ENCODE measurements at places on chromosomes 12 and 14. TPM values are rescaled to one million over a fixed set of nuclear protein-coding genes. Genes with fewer than 3 reads are reported as not detected.
A peak's percentile ranks its signal among the peaks of the same experiment; 100 is the strongest.

GRCh38 chr14:98858158-98858557, 413.8 kb downstream of the BCL11B start:
- H3K27me3 ChIP-seq: no peaks in the 10 kb centered on the region
- no peak overlapping the region for H3K27ac ChIP-seq
- DNase-seq: no peak
- H3K4me1 ChIP-seq: no peaks in the 10 kb centered on the region
- no peak overlapping the region for H3K4me3 ChIP-seq
- no peaks in the 10 kb centered on the region for H3K36me3 ChIP-seq

- H3K36me3 ChIP-seq: no peaks in the 10 kb centered on the region
- no peak overlapping the region for H3K27ac ChIP-seq
- H3K4me3 ChIP-seq: no peak overlapping the region
- H3K4me1 ChIP-seq: no peaks in the 10 kb centered on the region
- no peaks in the 10 kb centered on the region for H3K27me3 ChIP-seq
Observed at GRCh38 chr12:87849074-87849473, 180.1 kb downstream of the C12orf50 start.

DNA sequence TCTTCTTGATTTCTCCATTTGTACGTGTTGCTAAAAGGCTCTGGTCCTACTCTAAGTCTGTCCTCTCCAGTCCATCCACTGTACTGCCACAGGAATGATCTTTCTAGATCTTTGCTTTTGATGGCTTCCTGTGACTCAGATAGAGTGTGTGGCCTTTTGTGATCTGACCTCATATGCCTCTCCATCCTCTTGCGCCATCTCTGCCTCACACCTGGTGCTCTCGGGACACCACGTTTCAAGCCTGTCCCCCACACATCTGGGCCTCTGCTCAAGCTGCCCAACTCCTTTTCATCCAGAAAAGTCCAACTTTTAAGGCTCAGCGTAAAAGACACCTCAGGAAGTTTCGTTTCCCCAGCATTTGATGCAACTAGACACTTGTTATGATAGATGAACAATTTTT, 39.0 kb downstream of the DCAF4 start:
- H3K27me3 ChIP-seq: no peaks in the 10 kb centered on the region
- H3K36me3 ChIP-seq: peaks cover 16% of the 10 kb centered on the region
- H3K4me3 ChIP-seq: no peak overlapping the region
- DNase-seq: no peak
- peaks cover 3% of the 10 kb centered on the region for H3K4me1 ChIP-seq
- no peak overlapping the region for H3K27ac ChIP-seq

GRCh38 chr12:41943671-41944070, 201.0 kb downstream of the GXYLT1 start:
- no peak for DNase-seq
- H3K4me1 ChIP-seq: no peaks in the 10 kb centered on the region
- H3K27ac ChIP-seq: no peak overlapping the region
- H3K36me3 ChIP-seq: no peaks in the 10 kb centered on the region
- H3K4me3 ChIP-seq: no peak overlapping the region

GRCh38 chr12:7645395-7646177, 20.1 kb downstream of the APOBEC1 start:
- H3K4me1 ChIP-seq: no peaks in the 10 kb centered on the region
- no peaks in the 10 kb centered on the region for H3K27me3 ChIP-seq

DNA sequence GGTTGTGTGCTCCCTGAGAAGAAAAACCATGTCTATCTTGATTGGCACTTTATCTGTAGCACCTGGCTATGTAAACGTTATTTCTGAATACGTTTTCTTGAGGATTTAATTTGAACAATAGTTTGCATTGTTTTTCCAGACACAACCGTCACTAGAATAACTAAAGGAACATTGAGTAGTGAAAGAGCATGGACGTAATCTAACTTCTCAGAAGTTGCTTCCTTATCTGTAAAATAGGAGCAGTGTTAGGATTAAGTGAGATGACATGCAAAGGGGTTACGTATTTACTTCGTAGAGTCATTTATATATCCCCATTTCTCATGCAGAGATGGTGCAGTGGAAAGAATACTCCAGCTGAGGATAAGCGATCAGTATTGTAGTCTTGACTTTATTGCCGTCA, 8.1 kb downstream of the AEBP2 start:
- no peak overlapping the region for H3K27ac ChIP-seq
- DNase-seq: no peak
- H3K4me3 ChIP-seq: no peak overlapping the region
- H3K27me3 ChIP-seq: no peaks in the 10 kb centered on the region
- peaks cover 3% of the 10 kb centered on the region for H3K36me3 ChIP-seq

DNA sequence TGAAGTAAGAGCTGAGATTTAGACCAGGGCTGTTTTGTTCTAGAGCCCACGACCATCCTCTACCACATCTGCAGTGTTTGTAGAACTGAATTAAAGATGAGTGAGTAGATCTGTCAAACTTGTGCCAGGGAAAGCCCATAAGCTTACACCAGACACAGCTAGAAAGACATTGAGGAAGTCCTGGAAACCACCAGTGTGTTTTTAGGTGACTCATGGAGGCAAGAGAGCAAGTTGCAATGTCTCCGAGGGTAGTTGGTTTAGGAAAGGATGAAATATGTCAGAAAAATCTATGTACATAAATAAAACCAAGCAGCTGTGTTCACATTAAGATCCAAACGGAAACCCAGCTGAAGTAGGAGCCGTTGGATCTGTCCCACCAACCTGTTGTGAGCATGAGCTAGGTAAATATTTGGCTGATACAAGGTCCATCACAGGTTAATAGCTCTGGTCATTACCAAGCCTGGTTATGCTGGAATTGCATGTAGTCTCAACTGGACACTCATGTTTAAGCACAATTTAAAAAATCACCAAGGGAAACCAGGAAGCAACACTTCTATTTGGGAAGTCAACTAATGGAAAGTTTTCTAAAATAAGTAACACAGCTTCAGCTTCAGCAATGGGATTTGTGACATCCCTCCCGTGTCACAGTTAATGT, 49.9 kb upstream of the PLEKHG3 start:
- DNase-seq: peak; percentile 48
- H3K4me3 ChIP-seq: no peak overlapping the region
- H3K27ac ChIP-seq: no peak overlapping the region
- H3K4me1 ChIP-seq: no peaks in the 10 kb centered on the region

DNA sequence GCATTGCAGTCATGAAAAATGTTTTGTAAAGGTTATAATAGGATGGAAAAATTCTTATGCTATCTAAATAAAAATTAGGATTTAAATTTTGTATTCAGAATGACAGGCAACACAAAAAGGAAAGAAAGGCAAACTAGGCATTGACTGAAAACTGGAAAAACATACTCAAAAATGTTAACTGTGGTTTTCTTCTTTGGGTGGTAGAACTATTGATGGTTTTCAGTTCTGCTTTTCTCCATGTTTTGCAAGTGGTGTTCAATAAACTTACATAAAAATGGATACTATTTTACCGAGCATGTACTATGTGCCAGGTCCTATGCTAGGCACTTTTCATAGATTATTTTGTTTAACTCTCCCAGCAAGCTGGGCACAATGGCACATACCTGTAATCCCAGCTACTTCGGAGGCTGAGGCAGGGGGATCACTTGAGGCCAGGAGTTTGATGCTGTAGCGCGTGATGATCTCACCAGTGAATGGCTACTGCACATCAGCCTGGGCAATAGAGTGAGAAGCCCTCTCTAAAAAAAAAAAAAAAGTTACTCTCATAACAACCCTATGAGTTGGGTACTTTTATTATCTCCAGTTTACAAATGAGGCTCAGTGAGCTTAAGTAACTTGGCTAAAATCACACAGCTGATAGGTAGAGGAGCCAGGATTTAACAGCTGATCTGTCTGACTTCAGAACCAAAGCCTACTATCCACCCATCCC, 26.3 kb upstream of the TCP11L2 start:
- H3K36me3 ChIP-seq: no peaks in the 10 kb centered on the region
- no peak for DNase-seq
- H3K4me3 ChIP-seq: no peak overlapping the region
- H3K4me1 ChIP-seq: peaks cover 6% of the 10 kb centered on the region
- no peak overlapping the region for H3K27ac ChIP-seq

GRCh38 chr12:25264862-25265261, 14.1 kb upstream of the KRAS start:
- no peaks in the 10 kb centered on the region for H3K36me3 ChIP-seq
- H3K27ac ChIP-seq: no peak overlapping the region

- H3K27me3 ChIP-seq: no peaks in the 10 kb centered on the region
- H3K36me3 ChIP-seq: no peaks in the 10 kb centered on the region
- H3K4me3 ChIP-seq: no peak overlapping the region
- no peaks in the 10 kb centered on the region for H3K4me1 ChIP-seq
Observed at GRCh38 chr14:55436931-55437330, 3.5 kb downstream of the TBPL2 start.

- no peaks in the 10 kb centered on the region for H3K36me3 ChIP-seq
- H3K27me3 ChIP-seq: no peaks in the 10 kb centered on the region
- H3K4me3 ChIP-seq: no peak overlapping the region
- H3K4me1 ChIP-seq: no peaks in the 10 kb centered on the region
Observed at GRCh38 chr12:47311568-47311967, 231.8 kb upstream of the AMIGO2 start.

- H3K27me3 ChIP-seq: no peaks in the 10 kb centered on the region
- H3K27ac ChIP-seq: no peak overlapping the region
- peaks cover 4% of the 10 kb centered on the region for H3K4me1 ChIP-seq
- no peak for DNase-seq
Observed at GRCh38 chr12:2563709-2564108, 231.1 kb upstream of the FKBP4 start.

DNA sequence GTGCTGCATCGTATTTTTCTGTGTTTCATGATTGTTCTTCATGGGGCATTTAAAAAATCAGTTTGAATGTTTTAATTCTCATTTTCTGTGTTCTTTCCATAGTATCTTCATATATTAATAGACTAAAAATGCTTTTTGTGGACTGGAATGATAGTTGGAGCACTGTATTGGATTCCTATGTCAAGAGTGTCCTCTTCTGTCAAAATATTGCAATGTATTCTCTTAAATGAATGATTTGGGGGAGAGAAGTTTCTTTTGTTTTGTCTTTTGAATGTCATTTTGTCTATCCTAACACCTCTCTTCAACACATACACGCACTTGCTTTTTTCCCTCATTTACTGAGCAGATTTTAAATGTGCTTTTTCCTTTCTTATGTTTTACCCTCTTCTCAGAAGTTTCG, 4.7 kb upstream of the EIF2S3B start:
- no peak for DNase-seq
- H3K27ac ChIP-seq: no peak overlapping the region
- no peaks in the 10 kb centered on the region for H3K27me3 ChIP-seq
- H3K4me1 ChIP-seq: no peaks in the 10 kb centered on the region
- no peaks in the 10 kb centered on the region for H3K36me3 ChIP-seq

GRCh38 chr12:124169577-124170284, 125.2 kb upstream of the RFLNA start:
- H3K27ac ChIP-seq: no peak overlapping the region
- no peak overlapping the region for H3K4me3 ChIP-seq
- H3K36me3 ChIP-seq: no peaks in the 10 kb centered on the region
- no peak for DNase-seq
- H3K27me3 ChIP-seq: no peaks in the 10 kb centered on the region

DNA sequence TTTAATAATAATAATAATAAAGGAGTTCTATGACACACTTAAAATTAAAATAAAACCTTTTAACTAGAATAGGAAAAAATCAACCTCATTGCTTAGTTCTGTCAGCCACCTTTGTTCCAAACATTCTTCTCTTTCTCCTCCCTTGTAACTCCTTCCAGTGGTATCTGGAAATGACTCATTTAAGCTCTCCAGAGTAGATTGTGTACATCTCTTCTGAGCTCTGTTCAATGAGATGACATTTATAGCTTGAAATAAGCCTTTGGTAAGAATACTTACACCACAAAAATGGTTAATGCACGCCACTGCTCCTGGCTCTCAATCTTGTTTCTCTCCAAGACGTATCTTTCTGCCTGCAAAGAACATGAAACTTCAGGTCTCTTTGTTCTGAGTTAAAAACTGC, 70.3 kb downstream of the STAB2 start:
- no peak for DNase-seq
- no peaks in the 10 kb centered on the region for H3K4me1 ChIP-seq
- H3K4me3 ChIP-seq: no peak overlapping the region
- no peak overlapping the region for H3K27ac ChIP-seq

GRCh38 chr12:53049571-53050318, at the start of gene TNS2:
Gene TNS2 (plus strand): TSS chr12:53050065. CDS start chr12:53050186, 121 bp downstream.
- no peaks in the 10 kb centered on the region for H3K36me3 ChIP-seq
- peaks cover 74% of the 10 kb centered on the region for H3K4me1 ChIP-seq
- no peaks in the 10 kb centered on the region for H3K27me3 ChIP-seq
- peak; percentile 66 for DNase-seq
- peak within 1 kb of the TSS; percentile 96 for H3K27ac ChIP-seq
- peak within 1 kb of the TSS; percentile 73 for H3K4me3 ChIP-seq

- peak overlapping the region; percentile 18 for H3K4me3 ChIP-seq
- no peaks in the 10 kb centered on the region for H3K27me3 ChIP-seq
- H3K4me1 ChIP-seq: peaks cover 1% of the 10 kb centered on the region
- peaks cover 8% of the 10 kb centered on the region for H3K36me3 ChIP-seq
- peak; percentile 96 for DNase-seq
- H3K27ac ChIP-seq: peak overlapping the region; percentile 74
Observed at GRCh38 chr12:50222275-50222783, 55.2 kb upstream of the CERS5 start.

DNA sequence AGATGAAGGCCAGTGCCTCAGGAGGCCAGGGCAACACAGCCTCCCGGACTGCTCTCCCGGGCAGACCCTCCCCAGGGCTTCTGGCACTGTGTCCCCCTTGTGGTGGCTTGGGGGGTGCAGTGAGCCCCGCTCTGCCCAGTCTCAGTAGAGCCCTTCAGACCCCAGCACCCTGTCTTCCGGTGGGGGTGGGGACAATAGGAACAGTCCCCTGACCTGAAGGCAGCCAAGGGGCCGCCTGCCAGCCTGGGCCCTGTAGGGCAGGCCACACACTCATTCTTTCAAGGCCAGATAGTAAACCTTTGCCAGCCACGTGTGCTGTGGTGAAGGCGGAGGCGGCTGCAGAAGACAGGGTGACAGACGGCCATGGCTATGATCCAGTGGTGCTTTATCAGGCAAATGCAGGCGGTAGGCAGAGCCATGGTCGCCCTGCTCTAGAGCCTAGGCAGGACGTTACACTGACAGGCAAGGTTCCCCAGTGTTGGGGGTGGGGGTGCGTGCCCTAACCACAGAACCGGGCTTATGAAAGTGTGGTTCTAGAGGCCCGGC, 15.0 kb downstream of the ZFYVE21 start:
- peaks cover 60% of the 10 kb centered on the region for H3K36me3 ChIP-seq
- H3K27ac ChIP-seq: no peak overlapping the region
- H3K4me1 ChIP-seq: peaks cover 23% of the 10 kb centered on the region
- no peak overlapping the region for H3K4me3 ChIP-seq

TMEM119 gene
- total RNA-seq: 22.5 TPM

B4GALNT3 gene
- 36.1 TPM for total RNA-seq

WDHD1 gene
- 6.2 TPM for total RNA-seq

MSI1 gene
- 0.95 TPM for total RNA-seq

GSG1 gene
- not detected for total RNA-seq

ZC2HC1C gene
- total RNA-seq: 5.6 TPM

RPL10L gene
- not detected for total RNA-seq

EPYC gene
- 0.31 TPM for total RNA-seq

PMEL gene
- 0.43 TPM for total RNA-seq

CAPS2 gene
- total RNA-seq: 10.9 TPM

Measured in lung (tissue), 17 donors.